Colonic mucosa (tissue), 4 donors: ENCODE measurements at places on chromosomes 4 and X.
A peak's percentile ranks its signal among the peaks of the same experiment; 100 is the strongest.

DNA sequence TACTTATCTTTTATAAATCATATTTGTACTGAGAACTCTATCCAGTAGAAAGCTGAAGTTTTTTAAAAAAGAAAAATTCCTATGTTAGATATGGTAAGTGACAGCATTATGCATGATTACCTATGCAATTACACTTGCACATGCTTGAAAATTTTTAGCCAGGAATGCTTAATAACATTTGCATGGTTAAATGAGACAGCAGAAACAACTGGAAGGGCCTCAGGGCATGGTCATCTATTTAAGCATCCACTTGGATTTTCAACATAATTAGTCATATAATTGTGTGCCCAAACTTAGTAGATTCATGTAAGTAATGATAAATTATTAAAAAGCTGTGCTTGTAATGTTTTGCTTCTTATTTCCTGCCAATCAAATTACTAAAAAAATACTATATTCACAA, 151.9 kb downstream of the TTC29 start:
- no peaks in the 10 kb centered on the region for H3K36me3 ChIP-seq
- no peaks in the 10 kb centered on the region for H3K4me1 ChIP-seq
- no peaks in the 10 kb centered on the region for H3K27me3 ChIP-seq

DNA sequence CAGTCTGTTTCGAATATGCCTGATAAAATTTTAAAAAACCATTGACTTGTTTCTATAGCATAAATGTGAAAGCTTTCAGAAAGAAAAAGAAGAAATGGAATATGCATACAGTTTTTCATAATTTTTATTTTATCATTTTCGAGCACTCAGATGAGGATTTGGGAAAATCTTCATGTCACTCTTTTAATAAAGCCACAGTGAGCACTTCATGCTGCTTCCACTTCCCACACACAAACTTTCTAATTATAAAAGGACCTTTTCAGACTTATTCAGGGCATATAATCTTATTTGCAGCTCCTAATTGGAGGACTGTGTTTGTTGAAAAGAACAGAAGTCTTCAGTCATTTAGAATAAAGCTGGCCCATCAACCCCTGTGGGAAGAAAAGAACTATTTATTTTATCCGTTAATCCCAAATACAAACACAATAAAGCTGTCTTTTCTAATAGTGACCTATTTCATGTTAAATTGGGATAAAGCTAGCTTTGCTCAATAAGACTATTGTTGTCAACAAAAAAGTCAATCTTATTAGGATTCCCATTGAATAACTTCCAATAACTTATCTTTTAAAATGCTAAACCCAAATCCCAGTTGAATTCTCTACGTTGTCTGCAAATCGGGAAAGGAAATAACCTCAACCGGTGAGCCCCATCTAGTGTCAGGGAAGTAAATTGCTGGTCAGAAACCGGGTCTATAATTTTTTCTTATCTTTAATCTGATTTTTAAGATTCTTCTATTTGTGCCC, 211.5 kb downstream of the PDGFRA start:
- H3K27me3 ChIP-seq, result no peaks in the 10 kb centered on the region
- no peaks in the 10 kb centered on the region for H3K4me1 ChIP-seq
- no peak overlapping the region for H3K27ac ChIP-seq

- H3K27ac ChIP-seq, result peak overlapping the region; percentile 34
- H3K4me3 ChIP-seq, result no peak overlapping the region
- no peaks in the 10 kb centered on the region for H3K36me3 ChIP-seq
- H3K27me3 ChIP-seq, result no peaks in the 10 kb centered on the region
- no peaks in the 10 kb centered on the region for H3K4me1 ChIP-seq
Observed at GRCh38 chr4:121711263-121712000, 14.7 kb upstream of the ANXA5 start.

- no peak overlapping the region for H3K27ac ChIP-seq
- DNase-seq, result no peak
- no peaks in the 10 kb centered on the region for H3K4me1 ChIP-seq
- no peak overlapping the region for H3K4me3 ChIP-seq
- no peaks in the 10 kb centered on the region for H3K36me3 ChIP-seq
Observed at GRCh38 chr4:47068986-47069385, 37.6 kb downstream of the GABRB1 start.

DNA sequence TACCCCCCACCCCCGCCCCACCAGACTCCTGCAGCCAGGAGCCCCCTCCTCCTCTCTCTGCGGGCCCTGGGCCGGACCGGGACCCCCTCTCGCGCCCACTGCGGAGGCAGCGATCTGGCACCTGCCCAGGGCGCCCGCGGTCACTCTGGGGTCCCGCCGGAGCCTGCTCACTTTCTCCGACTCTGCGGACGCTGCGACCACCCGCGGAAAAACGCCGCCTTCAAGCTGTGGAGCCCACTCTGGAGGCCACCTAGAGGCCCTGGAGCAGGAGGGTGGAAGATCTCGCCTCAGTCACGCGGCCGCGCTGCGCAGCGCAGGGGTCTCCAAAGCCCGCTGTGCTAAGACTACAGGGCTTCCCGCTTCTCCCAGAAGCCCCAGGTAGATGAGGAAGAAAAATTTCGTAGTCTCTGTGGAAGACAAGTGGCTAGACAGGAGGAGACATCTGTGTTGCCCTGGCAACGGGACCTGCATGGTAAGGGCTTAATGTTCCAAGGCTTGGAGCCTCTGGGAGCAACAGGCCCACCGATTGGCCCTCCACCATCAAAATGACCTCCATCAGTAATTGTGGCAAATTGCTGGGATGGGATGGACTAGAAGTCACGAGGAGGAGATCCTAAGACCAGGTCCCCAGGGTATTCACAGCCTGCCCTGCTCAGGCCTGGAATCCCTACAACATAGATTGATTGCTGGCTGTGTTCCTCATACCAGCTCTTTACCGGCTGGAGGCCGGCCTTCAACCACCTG, at the start of gene PNMA6F:
TSS of gene PNMA6F (minus strand) at position 387 of the 744 bp plus-strand sequence. CDS start 1,093 bp downstream, outside the sequence.
- H3K36me3 ChIP-seq, result no peaks in the 10 kb centered on the region
- H3K27ac ChIP-seq, result no peak within 1 kb of the TSS
- H3K27me3 ChIP-seq, result no peaks in the 10 kb centered on the region
- H3K4me1 ChIP-seq, result no peaks in the 10 kb centered on the region

DNA sequence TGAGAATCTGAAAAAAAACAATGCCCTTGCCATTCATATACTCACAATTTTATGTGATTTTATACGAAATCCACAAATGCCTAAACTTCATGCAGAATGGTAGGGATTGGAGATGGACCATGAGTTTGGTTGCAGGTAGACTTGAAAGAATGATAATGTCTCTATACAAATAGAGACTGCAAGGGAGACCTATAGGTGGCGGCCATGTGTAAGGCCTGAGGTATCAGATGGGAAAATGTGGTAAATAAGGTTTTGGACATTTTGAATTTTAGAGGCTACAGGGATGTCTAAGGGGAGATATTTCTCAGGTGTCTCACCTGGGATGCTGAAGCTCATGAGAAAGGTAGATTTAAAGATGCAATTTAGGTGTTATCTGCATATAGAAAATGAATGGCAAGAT, 78.0 kb downstream of the GABRB1 start:
- H3K4me1 ChIP-seq, result no peaks in the 10 kb centered on the region
- H3K27ac ChIP-seq, result no peak overlapping the region
- no peak for DNase-seq
- no peaks in the 10 kb centered on the region for H3K36me3 ChIP-seq
- H3K4me3 ChIP-seq, result no peak overlapping the region
- no peaks in the 10 kb centered on the region for H3K27me3 ChIP-seq

GRCh38 chr4:47442980-47443379, 20.5 kb downstream of the COMMD8 start:
- no peak overlapping the region for H3K27ac ChIP-seq
- H3K4me3 ChIP-seq, result no peak overlapping the region
- H3K27me3 ChIP-seq, result no peaks in the 10 kb centered on the region
- H3K36me3 ChIP-seq, result no peaks in the 10 kb centered on the region
- no peaks in the 10 kb centered on the region for H3K4me1 ChIP-seq

- no peak for DNase-seq
- H3K4me1 ChIP-seq, result no peaks in the 10 kb centered on the region
- H3K27ac ChIP-seq, result no peak overlapping the region
- no peaks in the 10 kb centered on the region for H3K36me3 ChIP-seq
- no peaks in the 10 kb centered on the region for H3K27me3 ChIP-seq
Observed at GRCh38 chr4:119307606-119308005, 14.3 kb downstream of the FABP2 start.

DNA sequence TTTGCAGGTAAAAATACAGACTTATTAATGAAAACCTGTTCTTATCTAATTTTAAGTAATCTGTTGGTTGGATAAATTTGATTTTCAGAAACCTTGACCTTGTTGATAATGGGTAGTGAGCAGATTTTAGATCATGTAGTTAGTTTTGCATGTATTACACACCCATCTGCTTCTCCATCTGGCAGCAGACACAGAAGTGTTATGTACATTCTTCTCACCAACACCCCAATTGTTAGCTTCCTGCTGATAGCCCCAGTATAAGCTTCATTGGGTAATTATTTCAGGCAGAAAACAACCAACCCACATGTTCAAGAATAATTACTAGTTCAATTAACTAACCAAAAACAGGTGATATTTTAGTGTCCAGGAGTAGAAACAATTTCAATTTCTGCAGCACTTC, 1740.5 kb upstream of the AGA start:
- no peaks in the 10 kb centered on the region for H3K4me1 ChIP-seq
- H3K27me3 ChIP-seq, result no peaks in the 10 kb centered on the region
- H3K36me3 ChIP-seq, result no peaks in the 10 kb centered on the region
- no peak for DNase-seq

- H3K27ac ChIP-seq, result peak overlapping the region; percentile 45
- H3K4me3 ChIP-seq, result no peak overlapping the region
- no peaks in the 10 kb centered on the region for H3K36me3 ChIP-seq
- DNase-seq, result no peak
Observed at GRCh38 chr4:144582975-144583374, 63.0 kb upstream of the HHIP start.

DNA sequence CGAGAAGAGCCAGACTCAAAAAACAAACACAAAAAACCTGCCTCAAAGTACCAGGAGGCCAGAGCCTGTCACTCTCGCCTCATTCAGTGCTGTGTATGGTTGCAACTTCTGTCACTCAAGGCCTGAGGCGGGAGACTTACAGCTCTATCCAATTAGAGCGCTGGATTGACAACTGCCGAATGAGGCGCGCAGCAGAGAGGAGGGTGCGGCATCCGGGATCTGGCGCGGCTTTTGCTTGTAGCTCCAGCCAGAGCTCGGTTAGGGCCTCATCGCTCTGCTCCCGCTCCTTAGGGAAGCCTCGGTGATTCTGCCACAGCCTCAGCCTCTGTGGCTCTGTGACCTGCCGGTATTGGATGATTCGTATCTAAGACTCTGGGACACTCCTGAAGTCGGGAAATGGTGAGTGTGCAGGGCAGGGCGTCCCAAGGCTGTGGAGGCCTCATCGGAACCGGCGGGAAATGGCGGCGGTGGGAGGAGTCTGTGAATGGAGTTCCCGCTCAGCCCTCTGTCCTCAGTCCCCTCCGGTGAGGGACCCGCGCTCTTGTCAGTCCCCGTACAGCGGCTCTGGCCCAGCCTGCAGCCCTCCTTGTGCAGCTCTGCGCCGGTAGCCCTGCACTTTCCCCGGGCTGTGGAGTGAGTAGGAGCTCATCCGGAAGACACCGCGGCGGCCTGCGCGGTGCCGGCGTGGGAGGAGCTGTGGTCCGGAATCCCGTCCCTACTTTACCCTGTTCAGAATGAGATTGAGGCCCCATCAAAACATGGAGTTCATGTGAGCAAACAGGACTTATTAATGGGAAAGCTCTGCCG, at the start of gene ZNF718:
TSS of gene ZNF718 (plus strand) at position 227 of the 807 bp plus-strand sequence. CDS start at position 397, 170 bp downstream.
- H3K36me3 ChIP-seq, result no peaks in the 10 kb centered on the region
- H3K27ac ChIP-seq, result peak within 1 kb of the TSS; percentile 91
- H3K4me3 ChIP-seq, result peak within 1 kb of the TSS; percentile 67
- peak; percentile 96 for DNase-seq
- H3K27me3 ChIP-seq, result no peaks in the 10 kb centered on the region

- no peak overlapping the region for H3K27ac ChIP-seq
- DNase-seq, result no peak
- no peaks in the 10 kb centered on the region for H3K27me3 ChIP-seq
- no peak overlapping the region for H3K4me3 ChIP-seq
- no peaks in the 10 kb centered on the region for H3K4me1 ChIP-seq
Observed at GRCh38 chr4:105399532-105400161, 74.2 kb downstream of the PPA2 start.

DNA sequence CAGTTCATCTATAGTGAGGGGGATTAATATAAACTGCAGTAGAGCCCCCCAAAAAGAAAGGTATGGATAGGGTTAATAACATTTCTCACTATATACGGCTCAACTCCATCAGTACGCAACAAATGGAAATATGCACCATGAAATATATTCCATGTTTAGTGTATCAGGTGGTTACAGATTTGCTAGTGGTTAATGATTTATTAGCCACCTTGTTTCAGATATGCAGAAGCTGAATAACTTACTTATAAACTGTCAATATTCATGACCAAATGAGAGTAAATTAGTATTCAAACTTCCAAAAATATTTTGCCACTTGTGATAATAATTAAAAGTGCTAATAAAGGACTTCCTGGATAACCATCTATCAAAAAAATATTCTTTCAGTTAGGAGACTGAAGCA, 14.8 kb downstream of the AMTN start:
- no peaks in the 10 kb centered on the region for H3K36me3 ChIP-seq
- no peaks in the 10 kb centered on the region for H3K4me1 ChIP-seq
- DNase-seq, result no peak
- H3K27ac ChIP-seq, result no peak overlapping the region

GRCh38 chrX:13418126-13419097, 98.6 kb upstream of the ATXN3L start:
- no peaks in the 10 kb centered on the region for H3K27me3 ChIP-seq
- DNase-seq, result no peak
- H3K4me3 ChIP-seq, result no peak overlapping the region

DNA sequence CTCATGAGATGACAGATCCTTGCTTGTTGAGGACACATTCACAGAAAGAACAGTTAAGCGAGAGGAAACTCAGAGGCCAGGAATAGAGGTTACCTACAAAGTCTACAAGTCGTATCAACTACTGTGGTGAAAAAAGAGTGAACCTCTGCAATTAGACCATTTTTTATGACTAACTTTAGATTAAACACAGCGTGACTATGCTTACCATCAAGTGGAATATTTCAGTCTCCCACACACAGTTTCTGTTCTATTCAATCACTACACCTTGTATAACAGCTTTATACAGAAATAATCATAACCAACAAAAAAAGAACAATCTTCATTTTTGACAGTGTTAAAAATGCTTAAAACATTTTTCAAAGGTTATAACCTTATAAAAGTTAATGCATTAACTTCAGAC, 46.6 kb downstream of the ADAMTS3 start:
- H3K36me3 ChIP-seq, result no peaks in the 10 kb centered on the region
- no peaks in the 10 kb centered on the region for H3K4me1 ChIP-seq
- no peak overlapping the region for H3K27ac ChIP-seq

- H3K4me1 ChIP-seq, result no peaks in the 10 kb centered on the region
- DNase-seq, result no peak
- no peaks in the 10 kb centered on the region for H3K36me3 ChIP-seq
- no peak overlapping the region for H3K4me3 ChIP-seq
Observed at GRCh38 chrX:136823175-136823574, 42.4 kb upstream of the ARHGEF6 start.
